ENCODE measurements at places on chromosomes 5 and 9.

DNA sequence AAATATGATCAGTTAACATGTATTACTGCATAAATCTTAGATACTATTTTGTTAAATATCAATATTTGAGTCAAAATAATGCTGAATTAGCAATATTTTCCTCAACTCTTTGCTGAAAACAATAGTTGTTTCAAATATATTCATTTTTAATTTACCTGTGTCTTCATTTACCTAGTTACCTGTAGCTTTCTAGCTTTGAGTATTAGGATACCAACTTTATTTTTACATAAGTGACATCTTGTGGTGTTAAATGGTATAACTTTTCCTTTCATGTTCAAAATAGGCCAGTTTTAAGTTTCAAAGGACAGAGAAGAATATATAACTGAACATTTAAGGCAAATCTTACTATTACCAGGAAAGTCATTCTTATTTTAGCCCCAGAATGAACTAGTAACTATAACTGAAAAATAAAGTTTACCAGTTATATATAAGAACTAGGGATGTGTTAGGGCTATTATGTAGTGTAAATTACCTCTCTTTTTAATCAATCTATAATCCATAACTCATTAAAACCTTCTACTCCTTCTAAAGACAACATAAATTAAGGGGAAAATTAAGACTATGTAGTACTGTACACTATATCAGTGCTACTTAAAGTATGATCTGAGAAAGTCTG, 25.3 kb downstream of the AP3B1 start:
- no peak for DNase-seq

GRCh38 chr9:27204578-27204977, 92.4 kb downstream of the EQTN start:
- DNase-seq, result no peak

DNA sequence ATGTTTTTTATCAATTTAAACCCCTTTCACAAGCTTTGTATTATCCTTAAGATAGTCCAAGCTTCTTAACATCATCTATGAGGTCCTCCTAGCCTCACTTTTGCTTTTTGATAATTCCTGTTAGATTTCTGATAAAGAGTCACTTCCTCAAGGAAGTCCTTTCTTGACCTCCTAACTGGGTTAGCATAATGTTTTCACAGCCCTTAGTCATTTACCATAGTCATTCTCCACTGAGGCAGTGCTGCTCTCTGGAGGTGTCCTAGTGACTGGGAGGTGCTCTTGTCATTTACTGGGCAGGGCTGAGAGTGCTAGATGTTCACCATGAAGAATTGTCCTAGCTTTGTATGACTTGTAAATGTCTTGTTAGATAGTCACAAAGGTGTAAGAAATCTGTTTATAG, 26.4 kb downstream of the TNPO1 start:
- DNase-seq, result no peak

GRCh38 chr5:109838157-109838556, 148.4 kb downstream of the MAN2A1 start:
- no peak for DNase-seq

DNA sequence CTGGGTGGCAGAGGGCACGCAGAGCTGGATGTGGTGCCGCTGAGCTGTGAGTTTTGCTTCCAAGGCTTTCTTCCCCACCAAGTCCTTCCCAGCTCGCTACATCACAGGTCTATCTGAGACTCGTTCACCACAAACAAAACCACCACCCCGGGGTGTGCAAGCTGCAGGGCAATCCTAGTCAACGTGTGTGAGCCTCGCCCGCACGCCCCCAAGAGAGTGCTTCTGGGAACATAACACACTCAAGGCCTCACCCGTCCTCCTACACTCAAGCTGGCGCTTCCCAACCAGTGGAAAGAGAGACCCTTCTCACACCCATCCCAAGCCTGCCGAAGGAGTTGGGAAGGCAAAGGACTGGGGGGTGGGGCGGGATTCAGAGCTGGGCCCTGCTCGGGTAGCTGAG, 10.6 kb downstream of the SNAPC4 start:
- DNase-seq, result no peak
